ENCODE measurements at places on chromosomes 3 and 15. TPM values are rescaled to one million over a fixed set of nuclear protein-coding genes. Genes with fewer than 3 reads are reported as not detected.
A peak's percentile ranks its signal among the peaks of the same experiment; 100 is the strongest.

- DNase-seq, result no peak
These were observed 45.5 kb downstream of the ZIC4 start for GRCh38 chr3:147360646-147361453.

DNA sequence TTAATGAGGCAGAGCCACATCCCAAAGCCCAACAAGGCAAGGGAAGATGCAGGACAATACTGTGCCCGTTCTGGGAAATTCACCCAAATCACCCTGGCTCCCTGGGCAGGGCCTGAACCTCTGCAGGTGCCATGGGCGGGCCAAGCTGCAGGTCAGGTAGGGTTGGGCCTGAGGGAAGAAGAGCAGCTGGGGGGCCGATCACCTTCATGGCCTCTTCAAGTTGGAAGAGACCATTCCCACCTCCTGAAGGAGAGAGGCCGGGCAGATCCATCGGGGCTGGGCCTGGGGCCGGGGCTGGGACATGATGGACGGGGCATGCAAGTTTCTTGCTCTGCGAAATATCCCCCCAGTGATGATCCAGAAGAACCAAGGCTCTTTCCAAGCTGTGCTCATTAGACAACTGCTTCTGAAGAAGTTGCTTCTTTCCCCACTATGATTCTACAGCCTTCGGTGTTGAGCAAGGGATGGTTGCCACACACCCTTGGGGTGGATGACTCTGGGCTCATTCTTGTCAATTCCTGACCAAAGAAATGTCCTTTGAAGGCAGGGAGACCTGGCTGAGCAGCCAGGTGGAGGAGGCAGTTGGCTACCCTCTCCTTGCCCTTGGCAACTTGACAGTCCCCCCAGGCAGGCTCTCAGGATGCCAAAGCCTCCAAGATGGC lies 38.2 kb downstream of the KLHL25 start:
- no peak for DNase-seq

GRCh38 chr3:5123937-5124336 lies 1.8 kb downstream of the ARL8B start:
- no peak for DNase-seq

DNA sequence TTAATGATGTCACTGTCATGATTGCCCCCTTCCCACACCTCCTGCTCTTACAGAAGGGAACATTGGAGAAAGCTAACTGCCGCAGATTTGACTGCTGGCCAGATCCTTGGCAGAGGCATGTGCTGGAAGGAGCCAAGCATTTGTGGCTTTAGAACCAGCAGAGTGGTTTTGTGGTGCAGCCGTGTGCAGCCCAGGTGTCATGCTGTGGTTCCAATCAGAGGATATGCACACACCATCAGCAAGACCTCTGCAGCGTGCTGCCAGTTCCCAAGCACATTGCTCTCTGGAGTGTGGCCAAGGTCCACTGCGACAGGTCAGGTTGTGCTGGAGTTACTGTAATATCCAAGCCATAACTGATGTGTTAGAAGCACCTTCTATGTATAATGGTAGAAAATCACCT lies 61.6 kb downstream of the OTOL1 start:
- peak; percentile 51 for DNase-seq

DNA sequence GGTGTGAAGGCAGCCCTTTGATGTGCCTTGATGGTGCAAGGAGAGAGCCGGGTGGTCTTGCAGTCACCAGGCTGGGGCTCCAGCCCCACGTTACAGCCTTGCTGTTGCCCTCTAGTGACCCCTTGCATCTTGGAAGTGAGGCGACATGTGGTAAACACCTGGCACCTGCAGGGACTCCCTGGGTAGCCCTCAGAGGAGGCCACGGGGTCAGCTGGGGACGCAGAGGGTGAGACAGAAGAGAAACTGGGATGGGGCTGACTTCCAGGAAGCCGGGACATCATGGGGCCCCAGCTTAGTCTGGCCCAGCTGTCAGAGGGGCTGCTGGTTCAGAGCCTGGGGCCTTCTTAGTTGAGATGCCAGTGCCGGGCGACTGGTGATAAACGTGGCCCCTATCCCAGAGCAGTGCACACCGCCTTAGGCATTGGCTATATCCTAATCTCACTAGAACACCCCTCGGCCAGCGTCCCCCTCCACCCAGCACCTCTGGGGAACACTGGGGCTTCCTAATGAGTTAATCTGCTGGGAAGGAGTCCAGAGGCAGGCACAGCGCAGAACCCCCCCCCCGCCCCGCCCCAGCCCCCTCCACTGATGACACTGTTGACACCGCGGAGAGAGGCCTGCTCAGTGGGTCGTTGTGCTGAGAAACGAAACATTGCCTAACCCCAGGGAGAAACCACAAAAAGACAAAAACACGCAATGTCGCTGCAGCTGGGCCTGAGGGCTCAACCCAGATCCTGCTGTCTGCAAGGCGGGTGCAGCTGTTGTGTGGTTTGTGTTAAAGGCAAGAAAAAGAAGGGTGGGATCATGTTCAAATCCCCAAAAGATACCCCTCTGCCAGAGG lies 60.5 kb upstream of the KLF13 start:
- DNase-seq, result no peak

DNA sequence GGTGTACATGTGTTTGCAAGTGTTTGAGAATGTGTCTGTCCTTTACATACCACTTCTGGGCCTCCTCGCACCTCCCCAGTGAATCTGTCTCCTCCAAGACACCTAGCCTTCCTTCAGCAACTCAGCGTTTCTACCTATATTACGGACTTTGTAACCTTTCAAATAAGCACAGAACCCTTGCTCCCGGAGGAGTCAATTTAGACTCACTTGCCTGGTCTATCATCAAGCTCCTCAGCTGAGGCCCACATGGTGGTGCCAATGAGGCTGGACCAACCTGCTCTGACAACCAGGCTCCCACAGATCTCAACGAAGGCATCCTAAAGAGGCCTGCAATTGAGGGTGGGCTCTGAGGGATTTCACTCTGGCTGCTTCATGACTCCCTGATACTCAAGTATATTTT lies 32.8 kb upstream of the TIMP4 start:
- no peak for DNase-seq

DNA sequence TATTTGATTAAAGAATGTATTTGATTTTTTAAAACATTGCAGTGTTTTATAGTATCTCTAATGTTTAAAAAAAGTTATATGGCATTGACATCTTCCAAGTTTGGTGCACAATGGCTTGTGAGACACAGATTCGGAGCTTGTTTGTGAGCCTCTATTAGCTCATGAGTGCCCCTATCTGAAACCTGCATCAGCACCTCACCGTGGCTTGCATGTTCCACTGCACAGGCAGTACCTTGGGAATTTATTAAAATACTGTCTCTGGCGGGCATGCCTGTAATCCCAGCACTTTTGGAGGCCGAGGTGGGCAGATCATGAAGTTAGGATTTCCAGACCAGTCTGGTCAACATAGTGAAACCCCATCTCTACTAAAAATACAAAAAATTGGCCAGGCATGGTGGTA lies 6.8 kb upstream of the RTP2 start:
- peak; percentile 31 for DNase-seq

DNA sequence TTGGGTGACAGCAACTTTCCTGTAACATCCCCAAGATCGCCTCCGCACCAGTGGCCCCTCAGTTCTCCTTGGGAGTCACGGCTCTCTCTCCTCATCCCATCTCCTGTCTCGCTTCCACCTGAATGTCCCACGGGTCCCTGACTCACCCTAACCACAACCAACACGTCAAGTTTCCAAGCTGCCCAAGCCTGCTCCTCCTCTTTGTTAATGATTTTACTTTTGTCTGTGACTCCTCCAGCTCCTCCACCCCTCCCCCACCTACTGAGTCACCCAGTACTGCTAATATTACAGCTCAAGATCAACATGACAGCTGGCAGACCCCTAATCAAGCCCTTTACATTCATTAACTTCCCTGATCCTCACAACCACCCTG lies 39.3 kb downstream of the BDH1 start:
- DNase-seq, result peak; percentile 97

GRCh38 chr15:75171408-75171807 lies 30.3 kb upstream of the C15orf39 start:
- peak; percentile 88 for DNase-seq

DNA sequence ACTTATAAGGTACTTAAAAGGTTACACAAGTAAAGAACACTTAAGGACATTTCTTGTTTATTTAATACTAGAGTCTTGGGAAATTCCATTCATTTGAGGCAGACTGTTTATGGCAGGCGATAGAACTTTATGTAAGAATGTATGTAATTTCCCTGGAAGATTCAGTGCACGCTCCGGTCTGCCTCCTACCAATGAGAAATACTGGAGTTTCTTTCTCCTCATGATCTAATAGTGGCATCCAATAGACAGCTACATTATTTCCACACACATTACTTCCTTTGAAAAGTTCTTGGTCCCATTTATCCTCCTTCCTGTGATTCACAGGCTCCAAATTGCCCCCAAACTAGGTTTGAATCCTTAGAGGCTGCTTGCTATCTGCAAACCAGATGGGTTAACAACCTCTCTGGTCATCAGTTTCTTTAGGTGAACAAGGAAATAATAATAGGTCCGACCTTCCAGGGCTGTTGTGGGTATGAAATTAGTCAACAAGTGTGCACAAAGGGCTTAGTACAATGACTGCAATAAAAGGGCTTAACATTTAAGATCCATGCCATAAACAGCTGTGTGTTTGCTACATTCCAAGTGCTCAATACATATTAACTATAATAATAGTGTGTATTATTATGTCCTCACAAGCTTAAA lies 30.7 kb downstream of the EIF4E3 start:
- no peak for DNase-seq

- no peak for DNase-seq
These were observed 28.5 kb downstream of the KLHDC8B start for GRCh38 chr3:49199900-49200281.

DNA sequence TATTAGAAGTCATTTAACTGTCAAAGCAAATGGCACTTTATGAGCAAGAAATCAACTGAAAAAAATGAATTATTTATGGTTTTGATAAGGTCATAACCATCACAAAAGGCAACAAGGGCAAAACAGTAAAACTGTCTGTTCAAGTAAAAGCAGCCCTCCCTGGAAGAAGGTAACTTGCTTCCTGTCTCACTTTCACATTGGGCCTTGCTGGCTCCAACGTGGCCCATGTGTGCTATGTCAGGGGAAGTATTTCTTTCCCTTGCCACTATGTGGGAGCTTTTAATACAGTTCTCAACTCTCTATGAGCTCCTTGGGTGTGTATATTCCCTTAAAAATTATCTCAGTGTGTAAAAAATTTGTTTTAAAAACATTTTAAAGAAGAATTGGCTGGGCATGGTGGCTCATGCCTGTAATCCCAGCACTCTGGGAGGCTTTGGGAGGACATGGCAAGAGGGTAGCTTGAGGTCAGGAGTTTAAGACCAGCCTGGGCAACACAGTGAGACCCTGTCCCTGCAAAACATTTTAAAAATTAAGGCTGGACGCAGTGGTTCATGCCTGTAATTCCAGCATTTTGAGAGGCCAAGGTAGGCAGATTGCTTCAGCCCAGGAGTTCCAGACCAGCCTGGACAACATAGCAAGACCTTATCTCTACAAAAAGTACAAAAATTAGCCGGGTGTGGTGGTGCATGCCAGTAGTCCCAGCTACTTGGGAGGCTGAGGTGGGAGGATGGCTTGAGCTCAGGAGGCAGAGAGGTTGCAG lies 45.2 kb upstream of the TJP1 start:
- DNase-seq, result no peak

DNA sequence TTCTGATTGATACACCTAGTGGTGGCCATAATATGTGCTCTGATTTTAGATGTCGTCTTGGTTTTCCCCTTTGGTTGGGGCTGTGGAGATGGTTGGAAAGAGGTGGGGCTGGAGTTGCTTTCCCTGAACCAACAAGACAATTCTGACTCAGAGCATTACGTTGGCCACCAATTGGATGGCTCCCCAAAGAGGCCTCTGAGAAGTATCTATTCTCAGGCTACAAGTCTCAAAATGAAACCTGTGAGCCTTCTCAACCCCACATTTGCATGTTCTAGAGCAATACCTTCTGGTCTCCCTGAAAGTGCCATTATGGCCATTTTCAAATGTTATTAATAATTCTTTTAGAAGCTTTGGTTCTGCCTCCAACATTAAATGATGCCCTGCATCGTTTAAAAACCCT lies 188.4 kb upstream of the WNT5A start:
- no peak for DNase-seq

DNA sequence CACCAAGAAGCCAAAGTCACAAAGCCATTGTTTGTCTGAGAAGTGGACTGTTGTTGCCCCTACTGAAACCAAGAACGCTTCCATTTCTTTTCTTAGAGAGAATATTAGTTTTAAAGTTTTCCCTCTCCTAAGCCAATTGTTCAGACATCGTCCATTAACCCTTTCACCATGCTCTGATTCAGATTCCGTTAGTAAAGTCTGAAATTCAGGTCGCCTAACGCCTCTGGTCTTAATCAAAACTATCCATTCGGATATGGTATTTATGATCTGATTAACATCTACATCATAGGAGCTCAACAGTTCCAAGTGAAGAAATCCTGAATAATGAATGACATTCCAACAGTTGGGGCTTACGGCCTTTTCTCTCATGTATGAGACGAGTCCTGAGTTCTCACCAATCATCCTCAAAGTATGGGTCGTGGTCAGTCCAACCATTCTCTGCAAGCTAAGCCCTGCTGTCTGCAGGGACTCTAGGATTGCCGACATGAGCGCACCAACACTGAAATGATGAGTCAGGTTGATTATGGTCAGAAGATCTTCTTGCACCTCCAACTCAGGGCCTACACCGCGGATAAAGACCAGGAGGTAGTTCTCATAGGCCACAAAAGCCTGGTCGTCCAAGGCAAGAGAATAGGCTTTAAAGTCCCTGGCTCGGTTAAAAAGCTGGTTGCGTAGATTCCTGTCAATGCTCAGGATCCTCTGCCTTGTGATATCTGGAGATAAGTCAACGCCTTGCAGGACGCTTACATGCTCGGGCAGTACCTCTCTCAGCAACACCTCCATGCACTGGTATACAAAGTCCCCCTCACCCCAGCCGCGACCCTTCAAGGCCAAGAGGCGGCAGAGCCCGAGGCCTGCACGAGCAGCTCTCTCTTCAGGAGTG lies 767 bp downstream of the EPM2AIP1 start:
- DNase-seq, result peak; percentile 28

- no peak for DNase-seq
These were observed 15.6 kb downstream of the CLDN1 start for GRCh38 chr3:190306513-190307163.

- no peak for DNase-seq
These were observed 374.3 kb downstream of the RBMS3 start for GRCh38 chr3:29655015-29655747.

The NR1I2 gene
- 1.3 TPM for total RNA-seq

The PPM1M gene
- 2.3 TPM for total RNA-seq

The EIF4E3 gene
- 0.83 TPM for total RNA-seq

The TBC1D5 gene
- total RNA-seq, result 26.8 TPM

The CCDC80 gene
- total RNA-seq, result 60.9 TPM

The ASB7 gene
- total RNA-seq, result 8.1 TPM

The DUOXA1 gene
- total RNA-seq, result not detected

The GPR62 gene
- not detected for total RNA-seq

The CHRNA5 gene
- total RNA-seq, result 25.0 TPM

The GRAMD1C gene
- 11.7 TPM for total RNA-seq

The SCN11A gene
- total RNA-seq, result not detected

The DUOX1 gene
- 0.17 TPM for total RNA-seq

The ERC2 gene
- 11.3 TPM for total RNA-seq

Measured in Daoy (cell line).